ENCODE measurements at places on chromosomes 12 and 14.

DNA sequence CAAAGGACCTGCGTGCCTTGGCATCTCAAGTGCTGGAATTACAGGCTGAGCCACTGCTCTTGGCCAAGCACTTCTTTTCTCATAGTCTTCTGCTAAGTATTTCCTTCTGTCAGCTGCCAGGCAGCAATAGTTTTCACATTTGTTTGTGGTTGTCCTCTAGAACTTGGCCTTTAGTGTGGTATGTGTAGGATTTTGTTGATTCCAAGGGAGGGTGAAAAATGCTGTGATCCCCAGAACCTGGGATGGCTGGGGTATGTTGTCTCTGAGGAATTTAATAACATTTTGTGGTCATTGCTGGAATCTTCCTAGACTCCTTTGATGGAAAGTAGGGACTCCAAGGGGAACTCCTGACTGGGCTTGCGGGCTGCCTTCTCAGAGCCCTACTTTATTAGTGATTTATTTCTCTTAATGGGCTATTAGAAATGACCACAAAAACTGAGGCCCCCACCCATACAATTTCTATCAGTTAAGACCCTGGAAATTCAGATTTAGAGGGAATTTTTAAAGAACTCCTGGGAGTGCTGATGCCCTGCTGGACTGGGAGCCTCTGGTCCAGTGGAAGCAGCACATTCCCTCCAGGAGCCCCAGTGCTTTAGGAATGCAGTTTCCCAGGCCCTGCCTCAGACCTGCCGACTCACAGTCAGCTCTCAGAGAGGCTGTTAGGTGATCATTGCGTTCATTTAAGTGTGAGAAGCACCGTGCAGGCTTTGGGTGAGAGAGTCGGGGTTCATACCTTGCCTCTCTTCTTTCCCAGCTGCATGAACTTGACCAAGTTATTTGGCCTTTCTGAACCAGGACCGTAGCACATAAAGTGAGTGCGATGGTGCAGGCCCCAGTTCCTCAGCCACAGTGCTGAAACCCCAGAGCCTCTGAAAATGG, 22.7 kb downstream of the TRAF3 start:
- no peak for DNase-seq

- DNase-seq: no peak
Observed at GRCh38 chr12:106084014-106084671, 54.6 kb downstream of the NUAK1 start.

DNA sequence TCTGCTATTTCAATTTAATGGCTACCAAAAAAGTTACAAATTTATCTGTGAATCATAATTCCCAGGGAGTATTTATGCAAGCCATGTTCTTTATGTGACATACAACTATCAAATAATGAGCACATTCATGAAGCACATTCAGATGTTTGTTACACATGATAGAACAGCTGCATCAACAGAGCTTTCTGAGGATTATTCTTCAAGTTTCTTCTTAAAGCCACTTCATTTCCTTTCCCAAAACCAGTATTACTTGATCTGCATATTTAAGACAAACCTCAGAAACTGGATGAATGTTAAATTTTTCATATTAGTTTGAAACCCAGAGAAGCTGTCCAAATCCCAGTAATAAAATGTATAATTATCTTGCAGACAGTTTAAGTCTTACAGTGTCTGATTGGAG, 73.6 kb upstream of the SOX5 start:
- no peak for DNase-seq

DNA sequence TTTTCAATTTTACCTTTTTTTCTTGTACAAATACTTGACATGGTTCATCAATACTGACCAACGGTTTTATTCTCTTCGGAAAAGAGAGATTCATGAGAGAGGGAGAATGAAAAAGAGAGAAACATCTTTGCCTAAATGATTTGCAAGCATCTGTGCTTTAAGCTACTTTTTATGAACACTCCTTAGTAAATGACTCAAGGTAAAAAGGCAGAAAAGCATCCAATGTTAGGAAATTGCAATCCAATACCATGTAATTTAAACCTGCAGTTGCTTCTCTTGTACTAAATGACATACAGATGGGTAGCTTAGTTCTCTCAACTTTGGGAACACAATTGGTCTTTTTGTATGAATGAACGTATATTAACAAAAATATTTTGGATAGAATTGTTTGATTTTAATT, 46.1 kb downstream of the MSRB3 start:
- no peak for DNase-seq

DNA sequence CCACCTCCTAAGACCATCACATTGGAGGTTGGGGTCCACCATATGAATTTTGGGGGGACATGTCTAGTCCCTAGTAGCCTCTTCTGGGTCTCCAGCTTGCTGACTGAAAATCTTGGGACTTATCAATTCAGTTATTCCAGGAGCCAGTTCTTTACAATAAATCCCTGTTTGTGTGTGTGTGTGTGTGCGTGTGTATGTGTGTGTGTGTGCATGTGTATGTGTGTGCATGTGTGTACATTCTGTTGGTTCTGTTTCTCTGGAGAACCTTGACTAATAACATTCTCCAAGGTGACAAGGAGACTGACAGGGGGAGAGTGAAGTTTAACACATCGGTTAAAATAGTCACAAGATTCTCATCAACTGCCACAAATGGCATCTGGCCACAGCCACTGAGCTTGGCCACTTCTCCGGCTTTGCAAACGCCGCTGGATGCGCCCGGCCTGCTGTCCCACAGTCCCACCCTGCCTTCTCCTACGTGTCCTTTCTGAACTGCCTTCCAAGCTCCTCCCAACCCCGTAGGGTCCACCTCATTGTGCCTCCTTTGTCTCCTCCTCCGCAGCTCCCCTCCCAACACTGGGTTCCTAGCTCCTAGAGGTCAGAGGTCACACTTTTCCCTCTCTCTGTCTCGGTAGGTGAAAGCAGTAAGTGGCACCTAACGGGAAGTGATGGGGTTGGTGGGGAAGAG, 88.1 kb upstream of the DIO3 start:
- DNase-seq: no peak

DNA sequence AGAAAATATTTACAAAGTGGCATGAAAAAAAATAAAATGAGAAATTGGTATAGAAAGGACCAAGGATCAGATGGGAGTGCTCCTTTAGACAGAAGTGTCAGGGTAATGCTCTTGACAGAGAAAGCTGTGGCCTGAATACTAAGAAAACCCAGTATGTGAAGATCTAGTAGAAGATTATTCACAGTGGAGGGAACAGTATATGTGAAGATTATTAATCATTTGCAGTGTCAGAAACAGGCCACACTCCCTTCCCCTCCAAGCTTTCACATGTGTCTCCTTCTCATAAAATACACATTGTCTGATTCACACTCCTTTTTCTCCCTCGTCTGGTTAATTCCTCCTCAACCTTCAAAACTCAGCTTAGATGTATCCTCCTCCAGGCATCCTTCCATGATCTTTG, 41.3 kb downstream of the CAPS2 start:
- DNase-seq: no peak

- DNase-seq: no peak
Observed at GRCh38 chr12:63403256-63403655, 252.3 kb upstream of the AVPR1A start.

DNA sequence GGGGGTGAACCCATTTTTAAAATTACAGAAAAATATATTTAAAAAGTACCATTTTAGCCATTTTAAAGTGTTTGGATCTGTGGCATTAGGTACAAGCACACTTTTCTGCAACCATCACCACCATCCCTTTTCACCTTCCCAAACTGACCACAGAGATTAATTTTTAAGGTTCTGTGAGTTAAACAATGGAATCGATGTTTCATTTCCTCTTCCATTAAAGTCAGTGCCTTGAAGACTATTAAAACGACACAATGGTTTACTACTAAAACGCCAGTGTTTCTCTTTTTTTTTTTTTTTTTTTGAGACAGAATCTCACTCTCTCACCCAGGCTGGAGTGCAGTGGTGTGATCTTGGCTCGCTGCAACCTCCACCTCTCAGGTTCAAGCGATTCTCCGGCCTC, 78.1 kb upstream of the GPR68 start:
- no peak for DNase-seq

DNA sequence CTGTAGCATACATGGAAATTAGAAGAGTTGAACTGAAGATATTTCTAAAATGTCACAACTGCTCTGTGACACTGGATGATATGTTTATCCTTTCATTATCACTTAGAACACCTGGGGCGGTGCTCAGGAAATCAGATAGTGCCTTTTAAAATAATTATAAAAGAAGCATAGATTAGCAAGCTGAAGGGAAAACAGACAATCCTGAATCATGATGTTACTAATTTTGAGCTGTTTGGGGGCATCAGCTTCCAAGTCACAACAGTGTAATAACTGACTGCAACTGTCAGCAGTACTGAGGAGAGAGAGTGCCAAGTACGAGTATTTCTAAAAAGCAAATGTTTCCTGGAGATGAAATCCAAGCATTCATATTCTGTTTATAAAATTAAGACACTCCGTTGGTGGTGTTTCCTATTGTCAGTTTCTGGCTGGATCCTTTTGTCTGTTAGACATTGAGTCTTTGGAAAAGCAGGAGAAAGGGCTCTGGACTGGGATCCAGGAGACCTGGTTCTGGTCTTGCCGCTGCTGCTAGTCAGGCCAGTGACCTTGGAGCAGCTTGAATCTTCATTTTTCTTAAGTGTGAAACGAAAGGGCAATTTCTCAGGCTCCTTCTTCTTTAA, 380.1 kb downstream of the EGLN3 start:
- no peak for DNase-seq

All from Panc1 (cell line).